ENCODE measurements at places on chromosomes 13 and 19.

DNA sequence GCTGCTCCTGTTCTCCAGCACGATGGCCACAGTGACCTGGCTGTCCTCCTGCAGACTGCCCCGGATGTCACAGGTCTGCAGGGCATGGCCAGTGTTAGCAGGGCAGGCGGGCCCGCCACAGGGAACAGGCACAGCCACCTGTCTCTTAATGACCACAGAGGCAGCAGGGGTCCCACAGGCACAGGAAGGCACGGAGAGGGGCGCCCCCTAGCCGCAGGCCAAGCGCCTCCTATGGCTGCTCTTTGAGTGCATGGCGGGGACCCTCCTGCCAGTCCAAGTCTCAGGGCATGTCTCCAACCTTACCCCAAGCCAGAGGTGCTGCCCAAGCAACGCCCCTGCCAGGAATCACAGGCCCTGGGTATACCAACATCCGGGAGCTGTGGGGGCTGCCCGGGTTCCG is 14.1 kb downstream of the IZUMO4 start:
- H3K4me1 ChIP-seq: no peaks in the 10 kb centered on the region
- H3K4me3 ChIP-seq: no peak overlapping the region
- DNase-seq: no peak
- H3K36me3 ChIP-seq: peaks cover 18% of the 10 kb centered on the region

- H3K4me1 ChIP-seq: no peaks in the 10 kb centered on the region
- no peaks in the 10 kb centered on the region for H3K36me3 ChIP-seq
- no peaks in the 10 kb centered on the region for H3K27me3 ChIP-seq
Observed at GRCh38 chr13:90336507-90336906, 1011.0 kb upstream of the MIR17HG start.

DNA sequence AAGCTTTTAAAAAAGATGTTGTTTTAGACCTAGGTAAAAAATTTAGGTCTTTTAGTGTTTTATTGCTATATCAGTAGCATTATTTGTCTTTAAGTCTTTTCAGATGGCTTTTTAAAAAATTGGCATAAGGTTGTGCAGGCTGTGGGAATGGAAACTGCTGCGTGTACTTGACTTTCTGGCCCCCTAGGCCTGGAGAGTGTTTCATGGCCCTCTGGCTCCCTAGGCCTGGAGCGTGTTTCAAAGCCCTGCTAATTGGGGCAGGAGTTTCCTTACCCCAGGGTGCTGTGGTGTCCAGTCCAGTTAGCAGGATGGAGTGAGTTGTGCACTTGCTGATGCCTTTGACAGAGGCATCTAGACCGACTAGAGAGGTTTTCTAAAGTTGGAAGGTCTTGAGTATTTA is 23.8 kb downstream of the PRAM1 start:
- no peaks in the 10 kb centered on the region for H3K27me3 ChIP-seq
- H3K4me1 ChIP-seq: no peaks in the 10 kb centered on the region
- H3K27ac ChIP-seq: no peak overlapping the region
- DNase-seq: no peak
- H3K36me3 ChIP-seq: peaks cover 27% of the 10 kb centered on the region
- H3K4me3 ChIP-seq: no peak overlapping the region

DNA sequence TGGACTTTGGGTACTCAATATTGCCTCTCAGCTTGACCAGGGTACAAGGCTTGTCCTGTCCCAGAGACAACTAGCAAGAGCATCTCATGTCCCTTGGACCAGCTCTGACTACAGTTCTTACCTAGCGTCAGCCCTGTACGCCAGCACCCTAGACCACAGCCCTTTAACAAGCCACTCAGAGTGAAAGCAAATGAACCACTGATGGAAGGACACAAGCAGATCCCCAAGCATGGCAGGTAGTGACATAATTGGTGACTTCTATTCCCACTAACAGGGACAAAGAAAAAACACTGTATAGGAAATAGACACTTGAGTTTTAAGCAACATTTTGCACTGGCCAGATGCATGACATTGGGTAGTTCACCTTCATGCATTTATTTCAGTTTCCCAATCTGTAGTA is 8.8 kb upstream of the LRCH1 start:
- H3K4me3 ChIP-seq: no peak overlapping the region
- H3K4me1 ChIP-seq: no peaks in the 10 kb centered on the region
- no peak for DNase-seq
- H3K27me3 ChIP-seq: peaks cover 43% of the 10 kb centered on the region

DNA sequence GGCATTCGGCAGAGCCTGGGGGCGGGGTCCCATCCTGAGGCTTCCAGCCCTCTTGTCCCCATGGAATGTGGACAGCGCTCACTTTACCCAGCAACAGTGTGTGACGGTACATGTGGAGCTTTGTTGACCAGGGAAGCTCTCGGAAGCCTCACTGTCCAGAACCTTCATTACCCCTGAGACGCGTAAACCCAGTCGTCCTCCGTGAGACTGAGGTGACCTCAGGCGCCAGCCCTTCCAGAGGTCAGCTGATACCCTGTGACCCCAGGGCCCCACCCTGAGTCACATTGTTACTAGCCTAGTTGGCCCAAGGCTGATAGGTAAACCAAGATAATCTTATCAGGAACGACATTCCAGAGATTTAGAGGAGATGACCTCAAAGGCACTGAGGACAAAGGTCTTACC is 10.2 kb upstream of the TMEM160 start:
- DNase-seq: no peak
- no peaks in the 10 kb centered on the region for H3K27me3 ChIP-seq
- H3K4me1 ChIP-seq: no peaks in the 10 kb centered on the region
- no peak overlapping the region for H3K27ac ChIP-seq
- H3K4me3 ChIP-seq: no peak overlapping the region

GRCh38 chr19:50414864-50415660 is 3.7 kb upstream of the SPIB start:
- no peaks in the 10 kb centered on the region for H3K36me3 ChIP-seq
- H3K4me3 ChIP-seq: no peak overlapping the region
- H3K27me3 ChIP-seq: peaks cover 18% of the 10 kb centered on the region
- no peaks in the 10 kb centered on the region for H3K4me1 ChIP-seq

DNA sequence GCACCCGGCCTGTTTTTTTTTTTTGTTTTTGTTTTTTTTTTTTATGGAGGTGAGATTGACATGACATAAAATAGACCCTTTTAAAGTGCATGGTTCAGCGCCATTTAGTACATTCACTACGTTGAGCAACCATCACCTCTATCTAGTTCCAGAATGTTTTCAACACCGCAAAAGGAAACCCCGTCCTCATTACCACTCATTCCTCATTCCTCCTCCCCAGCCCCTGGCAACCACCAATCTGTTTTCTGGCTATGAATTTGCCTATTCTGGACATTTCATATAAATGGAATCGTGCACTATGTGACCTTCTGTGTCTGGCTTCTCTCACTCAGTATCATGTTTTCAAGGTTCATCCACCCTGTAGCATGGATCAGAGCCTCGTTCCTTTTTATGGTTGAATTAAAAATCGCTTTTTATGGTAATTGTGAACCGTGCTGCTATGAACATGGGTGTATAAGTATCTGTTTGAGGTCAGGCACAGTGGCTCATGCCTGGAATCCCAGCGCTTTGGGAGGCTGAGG is 9.9 kb upstream of the ADGRE5 start:
- H3K36me3 ChIP-seq: no peaks in the 10 kb centered on the region
- no peak overlapping the region for H3K4me3 ChIP-seq
- no peaks in the 10 kb centered on the region for H3K4me1 ChIP-seq
- H3K27me3 ChIP-seq: no peaks in the 10 kb centered on the region
- no peak for DNase-seq

GRCh38 chr13:27339299-27339698 is 68.7 kb downstream of the RASL11A start:
- no peak overlapping the region for H3K4me3 ChIP-seq
- H3K4me1 ChIP-seq: no peaks in the 10 kb centered on the region
- no peak overlapping the region for H3K27ac ChIP-seq

DNA sequence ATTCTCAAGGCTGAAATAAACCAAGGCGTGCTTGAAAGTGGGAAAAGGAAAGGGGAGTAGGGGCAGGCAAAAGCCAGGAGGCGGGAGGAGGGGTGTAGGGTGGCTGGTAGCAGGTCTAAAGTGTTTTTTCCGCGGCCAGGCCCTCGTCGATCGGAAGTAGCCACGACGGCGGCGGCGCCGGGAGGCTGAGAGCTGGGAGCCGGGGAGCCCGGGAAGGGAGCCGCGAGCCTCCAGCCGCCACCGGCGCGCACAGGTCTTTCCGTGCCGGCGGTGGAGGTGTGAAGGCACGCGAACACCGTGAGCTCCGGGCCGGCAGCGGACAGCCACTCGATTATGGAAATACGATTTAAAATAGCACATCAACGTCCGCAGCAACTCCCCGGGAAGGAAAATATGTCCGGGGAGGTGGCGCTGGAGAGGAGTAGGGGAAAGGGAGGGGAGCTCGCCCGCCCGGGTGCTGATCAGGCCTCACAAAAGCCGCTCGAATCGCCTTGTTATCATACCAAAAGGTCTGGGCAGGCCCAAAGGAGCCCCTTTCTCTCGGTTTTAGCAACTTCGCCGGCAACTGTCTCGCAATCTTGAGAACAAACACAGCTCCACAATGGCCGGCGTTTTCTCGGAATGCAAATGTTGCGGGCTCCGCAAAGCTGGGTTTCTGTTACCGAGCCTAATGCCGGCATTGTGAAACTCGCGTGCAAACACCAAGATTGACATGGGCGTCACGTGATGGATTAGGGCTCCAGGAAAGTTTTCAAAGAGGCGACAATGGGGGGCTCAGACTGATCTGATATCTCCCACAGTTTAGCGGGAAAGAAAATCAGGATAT is 2.9 kb upstream of the PCDH8 start:
- H3K36me3 ChIP-seq: no peaks in the 10 kb centered on the region
- peak overlapping the region; percentile 45 for H3K4me3 ChIP-seq
- peaks cover 5% of the 10 kb centered on the region for H3K4me1 ChIP-seq
- H3K27ac ChIP-seq: no peak overlapping the region

DNA sequence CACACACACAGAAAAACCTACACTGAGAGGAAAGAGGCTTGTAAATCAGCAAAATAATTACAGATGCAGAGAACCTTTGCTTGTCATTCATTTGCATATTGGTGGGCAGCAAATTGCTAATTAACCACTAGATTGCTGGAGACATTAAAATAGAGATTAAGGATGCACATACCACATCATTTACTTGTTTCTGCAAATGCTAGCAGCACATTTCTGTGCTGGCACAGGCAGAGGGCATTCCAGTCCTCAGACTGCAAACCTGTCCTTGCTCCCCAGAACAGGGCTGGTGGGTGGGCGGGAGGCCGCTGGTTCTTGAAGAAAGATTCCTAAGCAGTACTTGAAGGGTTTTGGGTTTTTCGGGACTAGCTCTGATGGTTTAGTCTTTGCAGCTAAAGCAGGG is 941 bp upstream of the SIAH3 start:
- no peaks in the 10 kb centered on the region for H3K36me3 ChIP-seq
- H3K27ac ChIP-seq: no peak overlapping the region
- peaks cover 44% of the 10 kb centered on the region for H3K27me3 ChIP-seq
- H3K4me3 ChIP-seq: no peak overlapping the region

GRCh38 chr19:20325151-20325550 is 158.1 kb downstream of the ZNF486 start:
- no peak overlapping the region for H3K4me3 ChIP-seq
- no peaks in the 10 kb centered on the region for H3K4me1 ChIP-seq
- no peak for DNase-seq
- no peaks in the 10 kb centered on the region for H3K27me3 ChIP-seq
- H3K27ac ChIP-seq: no peak overlapping the region

- H3K27ac ChIP-seq: no peak overlapping the region
- H3K4me1 ChIP-seq: peaks cover 17% of the 10 kb centered on the region
- DNase-seq: no peak
- no peak overlapping the region for H3K4me3 ChIP-seq
Observed at GRCh38 chr19:17504030-17504429, 7.4 kb upstream of the PGLS start.

GRCh38 chr13:32135655-32136054 is 104.1 kb downstream of the FRY start:
- no peak overlapping the region for H3K4me3 ChIP-seq
- DNase-seq: no peak
- H3K4me1 ChIP-seq: no peaks in the 10 kb centered on the region
- H3K27ac ChIP-seq: no peak overlapping the region
- no peaks in the 10 kb centered on the region for H3K36me3 ChIP-seq
- H3K27me3 ChIP-seq: no peaks in the 10 kb centered on the region

DNA sequence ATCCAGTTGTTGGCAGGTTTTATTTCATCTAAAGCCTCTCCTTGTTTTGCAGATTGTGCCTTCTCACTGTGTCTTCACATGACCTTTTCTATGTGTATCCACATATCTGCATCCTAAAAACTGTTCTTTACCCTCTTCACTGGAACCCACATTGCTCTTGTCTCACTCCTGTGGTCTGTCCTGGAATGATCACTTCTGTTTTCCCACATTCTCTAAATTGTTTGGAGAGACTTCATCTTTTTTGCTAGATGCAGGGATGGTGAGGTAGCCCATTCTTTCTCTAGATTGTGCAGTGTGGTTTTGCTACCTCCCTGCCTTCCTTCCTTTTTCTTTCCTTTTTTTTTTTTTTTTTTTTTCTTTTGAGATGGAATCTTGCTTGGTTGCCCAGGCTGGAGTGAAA is 608.6 kb upstream of the MIR17HG start:
- H3K27ac ChIP-seq: no peak overlapping the region
- no peaks in the 10 kb centered on the region for H3K36me3 ChIP-seq
- no peaks in the 10 kb centered on the region for H3K4me1 ChIP-seq
- H3K27me3 ChIP-seq: no peaks in the 10 kb centered on the region
- no peak overlapping the region for H3K4me3 ChIP-seq

DNA sequence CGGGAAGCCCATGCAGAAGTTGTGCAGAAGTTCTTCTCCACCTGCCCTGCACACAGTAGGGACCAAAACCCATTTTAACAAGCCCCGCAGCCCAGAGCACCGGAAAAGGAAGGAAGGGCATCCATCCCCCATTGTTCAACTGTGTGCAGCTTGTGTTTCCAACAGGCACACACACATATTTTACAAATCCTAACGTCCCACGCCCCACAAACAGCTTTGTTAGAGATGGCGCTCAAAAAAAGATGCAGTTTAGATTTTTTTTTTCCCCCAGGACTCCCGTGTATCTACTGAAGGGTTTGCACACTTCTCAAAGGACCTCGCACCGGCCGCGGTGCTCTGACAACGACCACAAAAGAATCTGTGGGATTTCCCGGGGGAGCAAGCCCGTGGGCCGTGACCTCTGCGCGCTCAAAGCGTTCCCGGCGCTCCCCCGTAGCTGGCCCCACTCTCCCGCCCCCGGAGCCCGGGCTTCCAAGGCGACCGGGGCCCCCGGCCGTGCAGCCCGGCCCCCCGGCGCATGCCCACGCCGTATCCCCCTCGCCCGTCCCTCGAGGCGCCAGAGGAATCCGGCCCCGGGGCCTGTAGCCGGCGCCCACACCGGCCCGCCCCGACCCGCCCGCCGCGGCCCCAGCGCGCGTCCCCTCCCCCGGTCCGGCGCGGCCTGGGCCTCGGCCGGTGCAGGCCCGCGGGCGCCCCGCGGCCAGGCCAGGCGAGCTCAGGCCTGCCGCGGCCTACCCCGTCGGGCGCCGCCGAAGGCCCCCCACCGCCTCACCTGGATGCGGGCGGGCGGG is 523 bp downstream of the ELAVL1 start:
- peak; percentile 11 for DNase-seq
- H3K36me3 ChIP-seq: no peaks in the 10 kb centered on the region
- H3K27me3 ChIP-seq: no peaks in the 10 kb centered on the region
- H3K4me3 ChIP-seq: peak overlapping the region; percentile 76
- H3K4me1 ChIP-seq: peaks cover 22% of the 10 kb centered on the region

- H3K27me3 ChIP-seq: no peaks in the 10 kb centered on the region
- no peaks in the 10 kb centered on the region for H3K36me3 ChIP-seq
- peaks cover 24% of the 10 kb centered on the region for H3K4me1 ChIP-seq
Observed at GRCh38 chr13:40665126-40666044, 1.1 kb downstream of the FOXO1 start.

GRCh38 chr19:16330368-16330801 is 5.8 kb downstream of the KLF2 start:
- no peaks in the 10 kb centered on the region for H3K36me3 ChIP-seq
- H3K27ac ChIP-seq: no peak overlapping the region
- DNase-seq: peak; percentile 81
- peaks cover 28% of the 10 kb centered on the region for H3K4me1 ChIP-seq
- no peaks in the 10 kb centered on the region for H3K27me3 ChIP-seq

Measured in endothelial cell of umbilical vein (primary cell).